Stimulated activated CD4-positive, alpha-beta T cell treated with anti-CD3 and anti-CD28 coated beads, Interleukin-4, amount 100 ng/mL, for 1 hour (primary cell): ENCODE measurements at places on chromosomes 13 and 19.

GRCh38 chr13:60043262-60043661, 120.5 kb downstream of the DIAPH3 start:
- DNase-seq = no peak

DNA sequence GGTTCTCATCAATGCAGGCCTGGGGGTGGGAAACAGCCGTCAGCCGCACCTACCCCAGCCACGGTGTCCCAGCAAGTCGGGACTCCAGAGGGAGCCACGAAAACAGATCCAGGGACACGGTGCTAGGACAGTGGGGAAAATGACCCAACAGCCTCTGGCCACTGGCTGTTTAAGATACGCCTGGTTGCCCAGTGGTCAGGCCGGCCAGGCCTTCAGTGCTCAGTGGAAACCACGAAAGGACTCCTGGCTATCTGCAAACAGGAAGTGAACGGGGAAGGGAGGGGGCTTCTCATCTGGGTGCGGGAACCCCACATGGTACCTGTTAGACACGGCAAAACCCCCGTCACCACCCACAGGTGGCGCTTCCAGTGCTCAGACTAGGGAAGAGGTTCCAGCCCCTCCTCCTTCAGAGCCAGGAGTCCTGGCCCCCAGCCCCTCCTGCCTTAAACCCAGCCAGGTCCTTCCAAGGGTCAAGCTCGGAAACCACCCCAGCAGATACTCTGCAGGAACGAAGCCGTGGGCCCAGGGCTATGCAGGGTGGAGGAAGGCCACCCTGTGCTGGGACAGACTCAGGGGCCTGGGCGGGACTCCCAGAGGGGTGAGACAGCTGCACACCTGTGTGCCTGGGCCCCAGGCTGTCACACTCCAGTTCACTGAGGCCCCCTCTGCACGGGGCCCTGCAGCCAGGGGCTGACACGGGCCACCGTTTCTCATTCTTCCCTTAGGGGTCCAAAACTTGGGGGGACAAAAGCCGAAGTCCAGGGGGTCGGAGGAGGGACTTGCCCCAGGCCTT, 4.5 kb downstream of the PPP1R12C start:
- DNase-seq = no peak

- DNase-seq = no peak
Measured at GRCh38 chr13:87999788-88000187, 328.6 kb downstream of the SLITRK5 start.

DNA sequence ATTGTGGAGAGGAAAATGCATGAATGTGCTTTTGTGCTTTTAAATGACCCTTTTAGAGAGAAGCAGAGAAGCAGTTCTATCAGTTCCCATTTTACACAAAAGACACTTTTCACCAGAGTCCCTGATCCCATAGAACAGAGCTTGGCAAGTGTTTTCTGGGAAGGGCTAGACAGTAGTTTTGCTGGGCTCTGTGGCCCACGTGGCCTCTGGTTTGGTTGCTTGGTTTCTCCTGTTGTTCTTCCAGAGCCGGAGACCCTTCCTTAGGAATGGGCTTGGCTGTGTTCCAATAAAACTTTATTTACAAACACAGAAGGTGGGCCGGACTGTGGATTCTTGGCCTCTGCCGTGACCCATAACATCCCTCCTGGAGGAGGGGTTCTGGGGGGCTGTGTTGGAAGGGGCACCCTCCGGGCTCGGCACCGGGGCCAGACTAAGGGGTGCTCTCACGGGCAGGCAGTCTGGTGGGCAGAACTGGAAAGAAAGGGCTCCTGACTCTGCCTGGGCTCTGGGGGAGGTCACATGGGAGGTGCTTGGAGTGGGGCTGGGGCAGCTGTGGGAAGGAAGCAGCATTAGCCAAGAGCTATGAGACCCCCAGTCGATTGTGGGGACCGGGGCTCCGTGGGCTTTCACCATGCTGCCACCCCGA, 3.2 kb downstream of the SPPL2B start:
- DNase-seq = no peak

- no peak for DNase-seq
Measured at GRCh38 chr13:21987793-21988192, 316.9 kb downstream of the FGF9 start.

- no peak for DNase-seq
Measured at GRCh38 chr13:91644806-91645205, 246.4 kb downstream of the GPC5 start.

- no peak for DNase-seq
Measured at GRCh38 chr19:45103508-45104319, 10.7 kb downstream of the PPP1R37 start.

DNA sequence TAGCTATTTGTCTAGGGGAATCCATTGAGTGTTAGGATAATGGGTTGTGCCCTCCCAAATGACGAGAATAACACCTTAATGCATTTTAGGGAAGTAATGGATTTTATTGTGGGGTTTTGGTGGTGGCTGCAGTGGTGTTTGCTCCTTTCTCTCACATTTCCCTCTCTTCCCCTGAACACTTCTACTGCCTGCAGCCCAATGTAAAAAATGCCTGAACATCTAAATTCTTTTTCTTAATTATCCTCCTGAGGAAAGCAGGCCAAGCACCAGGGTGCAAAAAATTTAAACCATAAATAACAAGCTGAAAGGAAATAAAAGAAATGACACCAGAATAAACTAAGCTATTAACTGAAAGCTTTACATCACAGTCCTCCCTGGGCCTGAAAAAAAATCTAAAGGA, 57.3 kb upstream of the PCDH8 start:
- no peak for DNase-seq

GRCh38 chr13:34810996-34811395, 131.1 kb upstream of the NBEA start:
- no peak for DNase-seq

DNA sequence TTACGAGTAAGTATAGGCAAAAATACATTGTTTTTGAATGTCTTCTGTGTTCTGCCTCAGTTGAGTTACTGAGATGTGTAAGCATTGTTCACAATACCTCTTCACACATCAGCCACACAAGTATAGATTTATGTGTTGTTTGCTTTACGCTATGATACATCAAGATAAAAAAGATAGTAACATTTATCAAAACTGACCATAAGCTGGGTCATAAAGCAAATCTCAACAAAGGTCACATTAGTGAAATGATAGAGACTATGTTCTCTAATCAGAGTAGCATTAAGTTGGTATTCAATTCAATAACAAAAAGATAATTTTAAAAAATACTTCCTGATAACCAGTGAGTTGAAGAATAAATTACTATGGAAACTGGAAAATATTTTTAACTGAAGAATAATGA, 127.5 kb downstream of the ZAR1L start:
- no peak for DNase-seq

GRCh38 chr13:62875118-62875640, 1459.5 kb upstream of the PCDH20 start:
- DNase-seq = no peak

GRCh38 chr13:34419025-34419424, 523.0 kb upstream of the NBEA start:
- no peak for DNase-seq

DNA sequence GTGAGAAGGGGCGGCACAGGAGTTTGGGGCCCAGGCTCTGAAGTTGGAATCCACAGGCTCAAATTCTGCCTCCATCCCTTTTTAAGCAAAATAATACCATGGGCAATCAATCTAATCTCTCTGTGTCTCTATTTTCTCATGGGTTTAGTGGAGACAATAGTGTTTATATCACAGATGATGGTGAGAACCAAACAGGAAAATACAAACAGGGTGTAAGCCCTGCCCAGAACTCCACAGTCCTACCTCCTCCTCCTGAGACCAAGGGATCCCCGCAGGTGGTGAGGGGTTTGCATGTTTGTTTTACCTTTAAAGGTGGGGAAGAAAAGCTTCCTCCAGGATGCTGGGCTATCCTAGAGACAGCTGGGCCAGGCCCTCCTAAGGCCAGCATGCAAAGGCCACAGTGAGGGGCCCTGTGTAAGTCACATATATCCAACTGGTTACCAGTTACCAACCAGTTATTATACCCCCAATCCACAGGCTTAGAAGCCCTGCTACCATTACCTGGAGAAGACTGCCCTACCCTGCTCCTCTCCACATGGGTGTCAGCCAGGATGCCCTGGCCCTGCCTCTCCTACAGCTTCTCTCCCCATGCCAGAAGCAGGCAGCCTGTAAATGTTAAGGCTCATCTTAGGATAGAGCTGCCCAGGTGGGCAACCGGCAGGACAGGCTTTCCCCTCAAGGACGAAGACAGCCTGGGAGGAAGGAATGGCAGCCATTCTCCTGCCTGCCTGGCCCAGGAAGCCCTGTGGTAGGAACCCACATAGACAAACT, 658.4 kb downstream of the UQCRFS1 start:
- DNase-seq = no peak

DNA sequence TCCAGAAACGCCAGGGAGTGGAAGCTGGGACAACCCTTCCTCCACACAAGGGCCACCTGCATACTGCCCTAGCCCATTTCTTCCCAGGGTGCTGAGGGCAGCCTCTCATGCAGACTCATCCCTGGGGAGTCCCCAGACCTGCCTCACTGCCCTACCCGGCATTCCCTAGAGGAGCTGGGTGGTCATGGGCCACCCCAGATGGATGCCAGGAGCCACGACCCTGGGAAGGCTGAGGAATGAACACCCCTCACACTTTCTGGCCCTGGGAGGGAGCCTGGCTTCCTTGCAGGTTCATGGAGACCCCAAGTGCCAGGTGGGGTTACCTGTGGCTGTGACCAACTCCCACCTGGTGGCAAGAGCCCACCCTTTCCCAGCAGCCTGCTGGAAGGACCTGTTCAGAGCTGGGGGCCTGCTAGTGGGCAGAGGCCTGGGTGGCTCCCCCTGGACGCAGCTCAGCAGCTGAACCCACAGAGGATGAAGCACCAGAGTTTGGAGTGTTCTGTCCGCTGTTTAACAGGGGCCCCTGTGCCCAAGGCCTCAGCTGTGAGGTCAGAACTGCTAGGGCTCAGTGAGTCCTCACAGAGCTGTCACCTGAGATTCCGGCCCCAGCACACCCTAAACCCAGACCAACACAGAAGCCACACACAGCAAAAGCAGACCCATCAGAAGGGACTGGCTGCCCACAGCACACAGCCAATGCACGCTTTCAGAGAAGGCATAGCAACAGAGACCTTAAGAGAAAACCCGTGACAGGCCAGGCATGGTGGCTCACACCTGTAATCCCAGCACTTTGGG, 6.6 kb downstream of the ACP4 start:
- no peak for DNase-seq

DNA sequence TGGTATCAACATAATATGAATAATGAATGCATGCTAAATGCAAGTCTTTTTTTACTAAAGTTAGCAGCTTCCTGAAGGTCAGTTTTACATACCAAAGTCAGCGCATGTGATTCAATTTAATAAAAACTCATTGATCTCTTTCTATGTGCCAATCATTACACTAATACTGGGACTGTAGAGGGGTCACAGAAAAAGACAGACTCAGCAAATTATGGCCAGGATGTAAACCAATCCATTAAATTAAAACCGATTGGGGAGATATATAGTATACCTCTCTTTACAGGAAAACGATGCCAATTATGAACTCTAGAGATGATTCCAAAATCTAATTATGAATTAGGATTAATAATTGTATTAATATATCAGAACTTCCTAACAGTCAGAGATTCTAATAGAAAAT, 624.4 kb upstream of the PCDH20 start:
- no peak for DNase-seq

GRCh38 chr19:23436318-23436717, 41.0 kb upstream of the ZNF91 start:
- no peak for DNase-seq

- no peak for DNase-seq
Measured at GRCh38 chr19:35781650-35782049, 6.3 kb downstream of the ARHGAP33 start.

DNA sequence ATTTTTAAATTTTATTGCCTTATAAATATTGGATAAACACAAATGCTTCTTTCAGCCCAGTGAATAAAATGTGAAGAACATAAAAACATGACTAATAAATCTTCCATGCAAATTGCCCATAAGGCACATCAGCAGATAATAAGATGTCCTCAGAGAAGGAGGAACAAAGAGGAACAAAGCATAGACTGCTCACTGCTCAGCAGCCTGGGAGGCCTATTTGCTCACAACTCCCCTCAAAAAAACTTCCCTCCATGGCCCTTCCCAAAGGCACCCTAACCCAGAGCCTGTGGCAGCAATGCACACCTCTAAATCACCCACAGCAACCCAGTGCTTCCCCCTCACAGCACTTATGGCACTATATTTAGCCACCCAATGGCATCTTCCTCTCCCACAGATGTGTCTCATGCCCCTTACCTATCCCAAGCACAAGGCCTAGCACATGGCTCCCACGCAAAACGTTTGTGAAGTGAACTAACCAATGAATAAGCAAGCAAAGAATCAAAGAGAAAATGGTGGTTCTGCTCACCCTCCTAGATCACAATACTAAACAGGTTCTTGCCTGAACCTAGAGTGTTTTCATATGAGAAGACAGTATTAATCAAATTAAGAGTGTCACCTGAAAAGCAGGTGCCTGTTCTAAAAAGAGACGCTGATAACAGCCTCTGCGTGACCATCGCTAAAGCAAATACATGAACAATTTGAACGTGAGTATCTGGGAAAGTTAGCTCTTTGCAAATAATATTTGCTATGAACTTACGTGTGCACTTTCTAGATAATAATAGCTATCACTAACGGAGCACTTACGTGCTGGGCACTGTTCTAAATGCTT, 96.9 kb downstream of the TBC1D4 start:
- no peak for DNase-seq

GRCh38 chr13:27086599-27087265, 84.9 kb downstream of the USP12 start:
- no peak for DNase-seq

DNA sequence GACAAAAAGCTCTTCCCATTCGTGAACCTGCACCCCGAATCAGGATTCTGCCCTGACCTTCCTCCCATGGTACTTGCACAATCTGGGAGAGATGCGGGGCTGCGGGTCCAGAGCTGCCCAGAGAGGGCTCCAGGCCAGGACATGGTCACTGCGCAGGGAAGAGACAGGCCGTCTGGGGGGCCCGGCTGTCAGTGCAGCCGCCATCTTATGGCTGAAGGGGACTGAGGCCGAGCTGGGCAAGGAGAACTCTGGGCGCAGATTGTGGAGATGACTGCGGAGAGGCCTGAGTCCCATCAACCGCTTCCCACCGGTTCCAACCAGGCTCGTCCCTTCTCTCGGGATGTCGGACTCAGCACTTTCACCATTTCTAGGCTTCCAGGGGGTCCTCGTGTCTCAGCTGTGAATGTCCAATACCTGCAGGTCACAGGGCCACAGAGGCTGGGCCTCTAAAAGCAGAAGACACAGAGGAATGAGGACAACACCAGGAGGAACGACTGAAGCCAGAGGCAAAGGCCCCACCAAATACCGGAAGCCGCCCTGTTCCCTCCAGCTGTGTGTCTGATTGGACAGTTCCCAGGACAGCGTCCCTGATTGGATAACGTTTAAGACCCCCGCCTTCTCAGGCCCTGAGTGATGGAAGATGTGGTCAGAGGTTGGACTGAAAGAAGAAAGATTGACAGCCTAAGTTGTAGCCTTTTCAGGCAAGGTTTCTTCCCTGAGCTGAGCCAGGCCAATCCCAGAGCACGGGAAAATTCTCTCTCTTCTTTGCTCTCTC, 117.1 kb upstream of the ZNF91 start:
- no peak for DNase-seq

DNA sequence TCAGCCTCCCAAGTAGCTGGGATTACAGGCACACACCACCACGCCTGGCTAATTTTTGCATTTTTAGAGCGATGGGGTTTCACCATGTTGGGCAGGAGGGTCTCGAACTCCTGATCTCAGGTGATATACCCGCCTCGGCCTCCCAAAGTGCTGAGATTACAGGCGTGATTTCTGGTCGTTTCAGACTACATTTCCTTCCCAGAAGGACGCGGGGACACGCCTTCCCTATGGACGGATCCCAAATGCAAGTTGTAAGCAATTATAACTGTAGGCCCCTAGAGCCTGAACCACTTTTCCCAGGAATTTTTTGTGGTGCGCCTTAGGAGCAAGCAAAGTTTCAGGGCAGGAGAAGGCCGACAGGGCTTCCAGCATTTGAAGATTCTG, 17.8 kb upstream of the ZNF331 start:
- DNase-seq = no peak
